CD4-positive, alpha-beta T cell treated with Interferon alpha-2 for 1 hour (primary cell): ENCODE measurements at places on chromosomes 11 and 22.
A peak's percentile ranks its signal among the peaks of the same experiment; 100 is the strongest.

- no peak for DNase-seq
Measured at GRCh38 chr11:60951606-60951903, 421 bp downstream of the SLC15A3 start.

GRCh38 chr11:70688142-70688541 lies 289.8 kb downstream of the CTTN start:
- DNase-seq = no peak

- no peak for DNase-seq
Measured at GRCh38 chr22:39429186-39429585, 27.6 kb upstream of the MGAT3 start.

DNA sequence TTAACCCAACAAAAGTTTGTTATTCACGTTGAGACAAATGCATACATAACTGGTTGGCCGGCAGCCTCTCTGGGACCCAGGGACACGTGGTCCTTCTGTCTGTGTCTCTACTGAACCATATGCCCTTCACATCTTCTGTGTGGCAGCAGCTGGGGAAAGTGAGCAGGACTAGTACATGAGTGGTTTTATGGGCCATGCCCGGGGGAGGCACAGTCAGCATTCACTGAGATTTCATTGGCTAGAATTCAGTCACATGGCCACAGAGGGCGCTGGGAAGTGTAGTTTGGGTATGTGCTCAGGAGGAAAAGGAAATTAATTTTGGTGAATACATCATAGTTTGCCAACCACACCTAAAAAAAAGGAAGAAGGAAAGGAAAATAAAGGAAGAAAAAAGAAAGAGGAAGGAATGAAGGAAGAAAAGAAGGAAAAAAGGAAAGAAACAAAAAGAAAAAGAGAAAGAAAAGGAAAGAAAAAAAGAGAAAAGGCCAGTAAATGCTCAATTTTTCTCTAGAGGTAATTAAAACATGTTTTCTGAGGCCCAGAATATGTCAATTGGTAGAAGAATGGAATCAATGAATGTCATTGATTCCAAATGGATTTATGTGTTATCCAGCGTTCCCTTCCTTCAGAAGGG lies 55.9 kb upstream of the KIRREL3 start:
- no peak for DNase-seq

DNA sequence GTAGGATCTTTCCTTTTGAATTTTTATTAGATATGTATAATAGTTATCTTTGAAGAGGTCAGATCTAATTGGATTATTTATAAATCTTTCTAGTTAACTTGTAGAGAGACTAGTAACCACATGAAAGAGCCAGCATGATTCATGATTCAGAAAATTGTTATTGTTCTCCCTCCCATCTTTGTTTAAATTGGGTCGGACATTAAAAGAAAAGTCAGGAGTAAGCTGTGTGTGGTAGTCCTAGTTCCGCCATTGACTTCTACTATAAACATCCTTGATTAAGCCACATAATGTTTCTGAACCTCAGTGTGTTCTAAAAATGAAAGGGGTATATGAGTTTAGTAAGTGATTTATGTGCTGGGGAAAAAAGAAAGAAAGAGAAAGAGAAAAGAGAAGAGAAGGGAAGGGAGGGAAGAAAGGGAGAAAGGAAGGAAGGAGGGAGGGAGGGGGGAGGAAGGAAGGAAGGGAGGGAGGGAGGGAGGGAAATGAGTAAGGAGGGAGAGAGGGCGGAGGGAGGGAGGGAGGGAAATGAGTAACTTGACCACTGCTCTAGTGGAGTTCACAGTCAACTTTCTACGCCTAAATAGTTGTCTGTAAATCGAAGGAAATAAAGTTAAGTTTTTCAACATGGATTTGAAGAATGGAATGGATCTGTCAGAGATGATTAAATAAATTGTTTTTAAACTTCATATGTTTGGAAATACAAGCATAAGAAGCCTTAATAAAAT lies 32.9 kb downstream of the SIK2 start:
- DNase-seq = no peak

GRCh38 chr11:70650075-70650909 lies 252.0 kb downstream of the CTTN start:
- DNase-seq = no peak

GRCh38 chr11:207863-208180 lies 314 bp downstream of the RIC8A start:
- peak; percentile 46 for DNase-seq

GRCh38 chr11:57249384-57250319 lies 12.6 kb upstream of the APLNR start:
- peak; percentile 34 for DNase-seq

DNA sequence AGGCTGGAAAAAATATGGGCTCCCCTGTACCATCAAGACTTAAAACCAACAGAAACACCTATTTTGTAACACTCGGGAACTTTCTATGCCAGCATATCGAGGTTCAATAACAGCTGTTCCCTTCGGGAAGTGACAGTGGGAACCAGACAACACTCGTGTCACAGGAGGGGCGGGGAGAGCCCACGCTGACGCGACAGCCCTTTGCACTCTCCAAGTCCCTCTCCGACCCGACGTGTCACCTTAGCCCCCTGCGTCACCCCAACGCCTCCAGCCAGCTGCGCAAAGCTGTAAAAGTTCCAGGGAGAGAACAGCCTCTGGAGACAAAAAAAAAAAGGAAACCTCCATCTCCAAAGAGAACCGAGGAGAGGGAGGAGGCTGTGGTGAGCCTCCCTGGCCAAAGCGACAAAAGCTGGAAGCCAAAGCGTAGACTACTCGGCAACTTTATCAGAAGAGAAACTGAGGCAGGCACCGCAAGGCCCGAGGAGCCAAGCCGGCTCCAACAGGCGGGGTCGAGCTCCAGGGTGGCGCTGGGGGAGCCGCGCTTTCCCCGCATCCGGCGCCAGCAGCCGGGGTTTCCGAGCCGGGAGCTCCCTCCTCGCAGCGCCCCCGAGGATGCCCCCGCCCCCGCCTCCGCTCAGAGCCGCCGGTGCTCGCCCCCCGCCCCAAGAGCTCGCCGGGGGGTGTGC lies 751 bp downstream of the ARFGAP3 start:
- DNase-seq = peak; percentile 50

GRCh38 chr11:114309517-114309916 lies 13.3 kb downstream of the NNMT start:
- DNase-seq = no peak

DNA sequence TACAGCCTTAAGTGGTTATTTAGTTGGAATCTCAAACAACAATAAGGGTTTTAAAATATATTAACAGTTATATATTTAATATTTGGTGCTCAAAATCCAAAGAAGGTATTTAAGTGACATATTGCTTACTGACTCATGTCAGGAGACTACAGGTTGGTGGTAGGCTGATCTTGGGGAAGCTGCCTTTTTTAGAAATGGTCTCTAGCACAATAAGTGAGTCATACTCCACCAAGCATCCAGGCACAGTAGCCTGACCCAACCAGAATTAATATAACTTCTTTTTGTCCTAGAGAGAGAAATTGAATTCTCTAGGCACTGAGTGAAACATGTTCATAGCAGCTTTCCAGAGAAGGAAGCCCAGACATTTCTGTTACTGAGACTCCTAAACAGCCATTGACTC lies 868.5 kb upstream of the TENM4 start:
- no peak for DNase-seq

DNA sequence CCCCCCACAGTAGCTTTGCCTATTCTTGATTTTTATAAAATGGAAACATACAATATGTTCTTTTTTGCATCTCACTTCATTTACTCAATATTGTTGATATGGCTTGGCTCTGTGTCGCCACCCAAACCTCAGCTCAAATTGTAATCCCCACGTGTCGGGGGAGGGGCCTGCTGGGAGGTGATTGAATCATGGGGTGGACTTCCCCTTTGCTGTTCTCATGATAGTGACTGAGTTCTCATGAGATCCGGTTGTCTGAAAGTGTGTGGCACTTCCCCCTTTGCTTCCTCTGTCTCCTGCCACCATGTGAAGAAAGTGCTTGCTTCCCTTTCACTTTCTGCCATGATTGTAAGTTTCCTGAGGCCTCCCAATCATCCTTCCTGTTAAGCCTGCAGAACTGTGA lies 431.3 kb downstream of the MN1 start:
- no peak for DNase-seq

DNA sequence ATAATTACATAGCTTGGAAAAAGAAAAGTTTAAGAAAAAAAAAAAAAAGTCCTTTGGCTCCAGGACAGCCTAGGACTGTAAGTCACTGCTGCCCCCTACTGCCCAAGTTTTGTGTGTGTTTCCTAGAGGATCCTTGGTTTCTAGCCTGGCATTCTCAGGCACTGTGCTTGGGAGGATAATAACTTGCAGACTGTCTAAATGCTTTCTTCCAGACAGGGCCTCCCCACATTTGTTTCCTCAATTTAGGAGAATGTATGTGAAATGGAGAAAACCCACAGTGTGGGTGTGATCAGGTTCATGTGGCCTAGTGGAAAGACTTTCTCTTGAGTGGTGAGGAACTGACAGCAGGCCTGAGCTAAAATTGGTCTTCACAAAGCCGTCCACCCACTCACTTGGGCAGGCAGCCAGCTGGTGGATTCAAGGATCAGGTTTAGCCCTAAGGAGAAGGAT lies 191.0 kb downstream of the NAV2 start:
- DNase-seq = peak; percentile 34

DNA sequence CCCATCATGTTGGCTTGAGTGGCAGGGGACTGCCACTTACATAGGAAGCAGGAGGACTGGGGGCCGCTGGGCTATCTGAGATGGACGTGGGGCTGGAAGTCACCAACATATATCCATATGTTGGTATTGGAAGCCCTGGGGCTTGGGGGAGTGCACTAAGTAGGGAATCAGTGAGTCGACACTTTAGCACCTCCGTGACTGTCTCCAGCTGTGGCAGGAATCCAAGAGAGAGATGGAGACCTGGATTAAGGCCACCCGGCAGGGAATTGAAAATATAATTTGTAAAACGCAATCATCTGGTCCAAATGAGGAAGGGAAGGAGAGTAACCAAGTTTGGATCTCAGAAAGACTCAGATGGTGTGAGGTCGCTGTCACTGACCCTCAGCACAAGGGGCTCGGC lies 68.4 kb downstream of the ELFN2 start:
- DNase-seq = no peak

GRCh38 chr22:23806837-23807236 lies 20.1 kb downstream of the SMARCB1 start:
- no peak for DNase-seq

GRCh38 chr11:1298695-1299492 lies 10.5 kb downstream of the TOLLIP start:
- DNase-seq = peak; percentile 29

- no peak for DNase-seq
Measured at GRCh38 chr22:49577168-49578060, 250.3 kb downstream of the BRD1 start.

GRCh38 chr11:133908827-133909226 lies 47.9 kb downstream of the IGSF9B start:
- no peak for DNase-seq

GRCh38 chr11:34749666-34750659 lies 129.1 kb downstream of the EHF start:
- DNase-seq = no peak

DNA sequence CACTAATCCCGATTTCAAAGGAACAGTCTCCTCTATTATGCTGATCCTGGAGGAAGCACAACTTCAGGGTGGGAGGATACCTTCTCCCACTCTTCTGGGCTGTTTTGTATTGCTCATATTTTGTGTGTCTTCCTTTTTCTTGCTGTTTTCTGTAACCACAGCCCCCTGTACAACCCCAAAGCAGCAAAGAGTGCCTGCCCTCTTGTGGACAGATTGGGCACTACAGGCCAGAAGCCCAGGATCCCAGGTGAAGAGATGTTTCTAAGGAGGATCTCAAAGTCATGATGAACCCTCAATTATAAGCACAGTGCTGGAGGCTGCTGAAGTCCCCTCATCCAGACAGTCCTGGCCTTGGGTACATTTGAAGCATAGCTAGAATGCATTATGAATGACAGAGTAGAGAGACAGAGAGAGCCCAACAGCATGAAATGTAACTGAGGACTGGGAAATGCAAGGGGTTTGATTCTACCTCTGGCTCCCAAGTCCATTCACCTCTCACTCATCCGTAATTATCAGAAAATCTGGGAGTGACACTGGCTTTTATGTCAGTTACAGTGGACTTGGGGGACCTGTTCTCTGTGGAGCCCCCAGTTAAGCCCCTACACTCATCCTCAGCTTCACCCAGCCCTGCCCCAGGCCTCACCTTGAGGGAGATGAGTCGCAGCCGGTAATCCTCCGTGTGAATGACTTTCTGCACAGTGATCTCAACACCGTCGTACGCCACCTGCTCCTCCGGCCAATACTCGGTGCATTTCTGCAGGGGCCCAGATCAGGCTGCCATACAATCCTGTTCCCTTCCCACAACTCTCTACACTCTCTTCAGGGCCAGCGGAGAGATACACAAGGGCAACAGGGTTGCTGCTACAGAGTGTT lies 6.2 kb upstream of the IGSF22 start:
- DNase-seq = peak; percentile 55

- no peak for DNase-seq
Measured at GRCh38 chr22:19896665-19897355, 42.1 kb upstream of the GNB1L start.

GRCh38 chr11:22730319-22730718 lies 63.9 kb downstream of the GAS2 start:
- DNase-seq = peak; percentile 21

- peak; percentile 60 for DNase-seq
Measured at GRCh38 chr11:36478700-36479329, 31.3 kb downstream of the TRAF6 start.

GRCh38 chr22:48309115-48309705 lies 1518.5 kb downstream of the BRD1 start:
- no peak for DNase-seq

GRCh38 chr11:64670975-64671374 lies 52.0 kb downstream of the NRXN2 start:
- DNase-seq = no peak

- DNase-seq = no peak
Measured at GRCh38 chr22:31625661-31626426, 36.2 kb downstream of the PISD start.
